Activated CD4-positive, alpha-beta memory T cell treated with anti-CD3 and anti-CD28 coated beads for 36 hours (primary cell): ENCODE measurements at places on chromosomes 3 and 15. TPM values are rescaled to one million over a fixed set of nuclear protein-coding genes. Genes with fewer than 3 reads are reported as not detected.

SEMA3B gene
- 0.86 TPM for total RNA-seq

USP13 gene
- total RNA-seq, result 11.9 TPM

KLHL6 gene
- 65.2 TPM for total RNA-seq

GNL3 gene
- total RNA-seq, result 172 TPM

MED12L gene
- total RNA-seq, result 1.5 TPM

C3orf33 gene
- total RNA-seq, result 1.6 TPM

SST gene
- total RNA-seq, result not detected

RAD51 gene
- 70.0 TPM for total RNA-seq

FBXW12 gene
- not detected for total RNA-seq

INTS14 gene
- 42.5 TPM for total RNA-seq

SLC25A20 gene
- total RNA-seq, result 18.2 TPM

SLC6A20 gene
- not detected for total RNA-seq

KBTBD13 gene
- total RNA-seq, result not detected

NPAP1 gene
- total RNA-seq, result not detected

DNAJA4 gene
- total RNA-seq, result 36.3 TPM

SMAD6 gene
- total RNA-seq, result 0.24 TPM

PLA2G4E gene
- total RNA-seq, result not detected

NR2F2 gene
- total RNA-seq, result not detected

NR2E3 gene
- not detected for total RNA-seq

CADPS gene
- not detected for total RNA-seq

MORC1 gene
- not detected for total RNA-seq

WWTR1 gene
- total RNA-seq, result 1.2 TPM

TAGLN3 gene
- 0.78 TPM for total RNA-seq

DZIP3 gene
- 11.4 TPM for total RNA-seq

CD200R1 gene
- total RNA-seq, result 4.4 TPM

TNNC1 gene
- total RNA-seq, result 4.7 TPM

RTP3 gene
- not detected for total RNA-seq

PEX5L gene
- not detected for total RNA-seq

ITIH3 gene
- not detected for total RNA-seq

CELSR3 gene
- total RNA-seq, result 7.5 TPM

B3GNT5 gene
- total RNA-seq, result 12.9 TPM

CCDC39 gene
- total RNA-seq, result not detected

CAND2 gene
- 1.6 TPM for total RNA-seq

PSTPIP1 gene
- total RNA-seq, result 155 TPM
